Iris pigment epithelial cell (primary cell): ENCODE measurements at places on chromosomes 5 and 9.

- no peak for DNase-seq
Observed at GRCh38 chr5:31193116-31193515, 370 bp upstream of the CDH6 start.

DNA sequence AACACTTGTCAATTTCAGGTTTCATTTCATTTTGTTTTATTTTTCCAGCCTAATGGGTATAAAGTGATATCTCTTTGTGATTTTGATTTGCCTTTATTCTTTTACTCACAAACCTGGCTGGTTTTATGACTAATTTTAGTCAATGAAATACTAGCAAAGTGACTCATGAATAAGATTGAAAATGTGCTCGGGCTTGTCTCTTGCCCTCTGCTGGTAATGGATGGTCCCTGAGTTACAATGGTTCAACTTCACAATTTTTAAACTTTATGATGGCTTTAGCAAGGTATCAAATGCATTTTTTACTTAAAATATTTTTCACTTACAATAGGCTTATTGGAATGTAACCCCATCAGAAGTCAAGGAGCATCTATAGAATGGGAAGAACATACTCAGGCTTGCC, 431.4 kb upstream of the CCNG1 start:
- DNase-seq, result peak; percentile 2

GRCh38 chr9:133086894-133087293, 25.1 kb downstream of the CEL start:
- no peak for DNase-seq

GRCh38 chr5:173707392-173707791, 90.9 kb upstream of the BOD1 start:
- peak; percentile 22 for DNase-seq

- no peak for DNase-seq
Observed at GRCh38 chr5:73104326-73104725, 16.0 kb upstream of the TMEM171 start.
